ENCODE measurements at places on chromosomes 3 and 15.

- no peak for DNase-seq
Measured at GRCh38 chr3:72487946-72488737, 360.1 kb downstream of the SHQ1 start.

DNA sequence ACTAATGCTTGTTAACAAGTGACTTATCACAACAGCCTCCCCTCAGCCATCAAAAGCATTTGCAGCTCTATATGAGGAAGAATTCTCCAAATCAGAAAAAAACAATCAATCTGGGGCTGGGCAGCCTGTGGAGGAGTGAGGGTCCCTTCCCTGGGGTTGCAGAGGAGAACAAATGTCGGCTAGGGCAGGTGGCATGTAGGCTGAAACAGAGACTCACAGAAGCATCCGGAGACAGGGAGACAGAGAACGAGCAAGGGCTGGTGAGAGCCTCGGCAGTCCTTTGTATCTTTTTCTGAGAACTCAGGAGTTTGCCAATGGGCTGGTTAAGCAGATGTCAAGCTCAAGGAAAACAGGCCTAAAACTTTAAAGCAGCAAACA lies 15.8 kb downstream of the ITGA11 start:
- no peak for DNase-seq

DNA sequence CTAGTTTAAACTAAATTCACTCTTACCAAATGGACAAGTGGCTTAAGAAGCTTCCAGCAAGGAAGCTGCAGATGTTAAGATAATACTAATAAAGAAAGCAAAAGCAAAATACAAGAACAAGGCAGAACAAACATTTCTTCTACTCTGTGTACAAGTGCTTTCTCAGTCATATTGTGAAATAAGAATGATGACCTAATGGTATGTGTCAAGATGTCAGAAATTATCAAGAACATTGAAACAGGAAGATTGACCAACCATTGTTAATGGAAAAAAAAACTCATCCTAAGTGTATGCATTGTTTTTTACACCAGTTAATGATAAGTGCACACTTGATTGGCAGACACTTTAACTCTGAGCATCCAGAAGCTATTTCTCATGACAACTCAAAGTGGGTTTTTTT lies 65.4 kb upstream of the P2RY1 start:
- DNase-seq, result no peak

DNA sequence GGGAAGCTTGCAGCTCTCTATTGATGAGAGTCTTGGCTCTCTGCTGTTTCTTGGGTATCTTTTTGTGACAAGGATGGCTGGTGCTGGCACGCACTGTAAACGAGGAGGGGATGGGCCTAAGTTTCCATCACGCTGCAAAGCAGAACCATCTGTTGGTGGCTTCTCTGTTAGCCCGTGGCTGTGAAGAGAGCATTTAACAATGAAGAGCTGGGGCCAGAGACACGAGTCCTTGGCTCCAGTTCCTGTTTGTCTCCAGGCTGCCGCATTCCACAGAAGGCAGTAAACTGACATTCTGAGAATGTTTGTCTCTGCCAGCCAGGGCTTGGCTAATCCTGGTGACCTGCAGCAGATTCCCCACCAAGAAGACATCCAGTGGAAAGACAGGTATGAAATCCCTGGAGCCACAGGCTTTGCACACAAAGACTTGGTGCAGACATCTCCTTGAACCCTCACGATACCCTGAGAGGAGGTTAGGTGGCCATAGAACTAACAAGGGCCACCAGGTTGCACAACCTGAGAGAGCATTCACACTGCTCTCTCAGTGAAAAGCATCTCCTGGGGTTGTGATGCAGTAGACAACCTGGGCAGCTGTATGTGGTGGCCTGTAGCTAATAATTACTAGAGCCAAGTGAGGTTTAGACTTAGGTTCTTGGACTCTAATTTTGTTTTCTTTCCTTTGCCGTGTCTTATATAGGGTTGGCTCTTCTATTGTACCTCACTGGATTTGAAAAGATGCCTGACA lies 130.9 kb downstream of the ASB7 start:
- DNase-seq, result no peak

GRCh38 chr3:184659797-184660301 lies 52.0 kb downstream of the MAGEF1 start:
- DNase-seq, result no peak

DNA sequence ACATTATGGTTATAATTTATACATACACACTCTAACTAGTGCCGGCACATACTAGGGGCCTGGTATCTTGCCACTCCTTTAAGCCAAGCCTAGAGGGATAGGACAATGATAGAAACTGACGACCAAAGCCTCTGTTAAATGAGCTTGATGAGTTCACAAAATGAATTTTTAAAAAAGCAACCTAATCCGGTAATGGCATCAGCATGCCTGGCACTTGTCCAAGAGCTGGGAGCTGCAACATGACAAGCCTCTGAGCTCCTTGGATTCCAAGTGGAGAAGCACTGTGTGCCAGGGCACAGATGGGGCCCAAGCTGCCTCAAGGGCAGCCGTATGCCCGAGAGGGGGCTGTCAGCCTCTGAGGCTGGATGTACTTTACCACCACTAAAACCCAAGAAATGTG lies 9.7 kb downstream of the ETV5 start:
- peak; percentile 14 for DNase-seq

- no peak for DNase-seq
Measured at GRCh38 chr15:93496888-93497287, 407.9 kb upstream of the RGMA start.

DNA sequence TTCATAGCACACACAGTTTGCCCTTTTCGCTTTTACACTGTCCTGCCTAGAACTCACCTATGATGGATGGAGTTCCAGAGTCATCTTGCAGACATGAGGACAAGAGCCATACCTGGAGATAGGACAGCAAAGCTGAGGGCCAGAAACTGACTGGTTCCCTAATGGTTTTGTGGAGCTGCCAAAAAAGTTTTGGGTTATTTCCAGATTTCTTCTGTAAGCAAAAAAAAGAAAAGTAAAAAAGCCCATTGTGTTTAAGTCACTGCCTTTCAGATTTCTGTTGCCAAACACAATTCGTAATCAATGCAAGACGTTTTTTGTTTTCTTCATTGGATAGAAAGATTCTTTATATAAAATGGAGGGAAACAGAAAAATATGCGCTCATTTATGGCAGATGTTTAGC lies 42.4 kb upstream of the KY start:
- DNase-seq, result no peak

DNA sequence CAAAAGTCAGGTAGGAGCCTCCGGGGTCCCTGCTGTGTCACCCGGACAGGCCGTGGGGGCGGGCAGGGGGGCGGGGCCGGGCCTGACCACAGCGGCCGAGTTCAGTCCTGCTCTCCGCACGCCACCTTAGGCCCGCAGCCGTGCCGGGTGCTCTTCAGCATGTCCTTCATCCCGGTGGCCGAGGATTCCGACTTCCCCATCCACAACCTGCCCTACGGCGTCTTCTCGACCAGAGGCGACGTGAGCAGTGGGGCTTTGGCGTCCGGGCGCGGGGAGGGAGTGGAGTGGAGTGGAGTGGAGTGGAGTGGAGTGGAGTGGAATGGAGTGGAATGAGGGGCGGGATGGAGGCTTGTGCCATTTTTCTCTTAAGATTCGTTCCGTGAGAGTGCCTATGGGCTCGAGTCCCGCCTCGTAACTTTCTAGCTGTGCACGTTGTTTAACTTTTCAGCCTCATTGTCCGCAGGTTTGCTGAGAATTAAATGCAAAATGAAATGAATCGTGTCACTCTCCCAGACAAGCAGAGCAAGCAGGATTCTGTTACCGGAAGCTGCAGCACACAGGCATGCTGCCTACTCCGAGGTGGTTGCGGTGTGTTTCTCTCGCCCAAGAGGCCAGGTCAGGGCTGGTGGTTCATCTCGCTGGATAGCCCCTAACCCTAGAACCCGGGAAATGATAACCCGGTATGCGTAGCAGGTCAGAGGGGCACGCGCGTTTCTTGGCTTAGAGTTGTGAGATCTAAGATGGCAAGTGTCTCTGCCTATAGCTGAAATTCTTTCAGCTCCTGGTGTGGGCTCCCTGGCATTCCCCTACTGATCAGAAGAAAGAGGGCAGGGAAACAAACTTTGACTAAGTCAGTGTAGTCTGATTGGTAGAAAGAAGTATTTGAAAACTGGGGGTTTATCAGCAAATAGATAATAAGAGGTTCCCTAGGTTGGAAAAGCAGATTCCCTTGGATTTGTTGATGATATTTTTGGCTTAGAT lies at the start of gene FAH:
Gene FAH (plus strand): TSS at position 104 of the 981 bp plus-strand sequence. CDS start 56 bp downstream, at position 160.
- peak; percentile 87 for DNase-seq

- no peak for DNase-seq
Measured at GRCh38 chr3:32708672-32709283, 23.8 kb downstream of the CNOT10 start.

- no peak for DNase-seq
Measured at GRCh38 chr15:20348291-20348899, 193.2 kb downstream of the GOLGA6L6 start.

- DNase-seq, result peak; percentile 81
Measured at GRCh38 chr3:172973799-172974198, 167.2 kb downstream of the SPATA16 start.

- peak; percentile 2 for DNase-seq
Measured at GRCh38 chr3:49004352-49005302, 2.6 kb upstream of the WDR6 start.
